ENCODE measurements at places on chromosomes 7 and 10.

DNA sequence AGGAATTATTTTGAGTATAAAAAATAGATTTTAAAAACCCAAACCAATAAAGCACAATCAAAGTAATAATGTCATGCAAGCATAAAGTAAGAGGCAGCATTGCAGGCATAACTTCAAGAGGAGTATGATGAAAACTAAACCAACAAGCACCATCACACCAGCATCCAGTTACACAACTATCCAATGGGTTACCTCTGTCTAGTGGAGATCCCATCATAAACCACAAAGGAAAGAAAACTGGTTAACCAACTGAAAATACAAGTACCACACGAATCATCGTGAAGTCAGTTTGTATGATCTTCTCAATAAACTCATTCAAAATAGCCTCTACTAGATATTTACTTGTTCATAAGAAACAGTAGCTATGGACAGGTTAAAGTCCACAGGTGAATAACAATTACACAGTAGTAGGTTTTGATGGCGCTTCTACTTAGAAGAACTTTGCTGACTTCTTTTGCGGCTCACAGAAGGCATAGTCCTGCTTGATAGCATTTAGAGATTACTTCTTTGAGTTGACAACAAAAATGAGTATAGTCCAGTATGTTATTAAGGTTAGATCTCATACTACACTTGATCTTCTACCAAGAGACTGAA is 116.6 kb downstream of the MICU1 start:
- no peak for DNase-seq

DNA sequence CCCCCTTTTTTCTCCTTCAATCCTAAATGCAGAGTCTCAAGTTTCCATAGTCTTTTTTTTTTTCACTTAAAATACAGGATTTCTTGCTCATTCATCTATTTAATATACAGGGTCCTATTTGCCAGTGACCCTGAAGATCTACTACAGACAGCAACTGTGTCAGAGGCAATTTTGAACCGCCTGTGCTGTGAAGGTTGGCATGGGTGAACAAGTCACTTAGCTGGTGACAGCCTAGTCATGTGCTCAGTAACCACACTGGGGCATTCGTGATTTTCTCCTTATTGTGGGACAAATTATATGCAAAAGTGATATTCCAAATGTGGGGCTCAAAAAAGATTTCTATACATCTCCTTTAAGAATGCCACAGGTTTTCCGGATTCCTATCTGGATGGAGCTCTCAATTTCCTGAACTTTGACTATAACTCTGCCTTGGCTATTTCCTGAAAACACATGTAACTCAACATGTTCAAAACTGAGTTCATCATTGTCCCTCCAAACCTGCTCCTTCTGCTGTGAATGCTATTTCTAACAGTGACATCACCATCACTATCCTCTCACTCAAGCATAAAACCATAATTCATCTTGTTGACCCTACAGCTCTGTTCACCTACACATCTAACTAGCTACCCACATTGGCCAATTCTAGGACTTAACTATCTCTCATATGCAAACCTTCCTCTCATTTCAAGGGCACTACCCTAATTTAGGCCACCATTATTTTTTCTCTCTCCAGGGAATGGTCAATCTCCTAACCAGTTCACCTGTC is 36.7 kb downstream of the CDK6 start:
- no peak for DNase-seq

DNA sequence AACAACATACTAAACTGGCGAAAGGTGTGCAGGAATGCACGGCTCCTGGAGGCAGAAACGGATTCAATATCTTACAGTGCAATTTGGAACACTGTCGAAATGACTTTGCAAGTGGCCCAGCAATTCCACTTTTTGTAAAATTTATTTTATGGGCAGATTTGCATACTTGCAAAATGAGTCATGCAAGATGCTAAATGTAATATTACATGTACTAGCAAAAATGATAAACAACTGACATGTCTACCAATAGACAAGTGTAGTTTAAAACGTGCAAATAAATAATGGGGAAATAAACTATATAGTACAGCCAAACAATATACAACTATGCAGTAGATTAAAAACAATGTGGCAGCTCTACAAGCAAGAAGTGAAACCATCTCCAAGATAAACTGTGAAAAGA is 97.7 kb downstream of the ARHGAP12 start:
- DNase-seq: no peak

- DNase-seq: no peak
These were observed 5.0 kb upstream of the WBP1L start for GRCh38 chr10:102738692-102739121.

GRCh38 chr7:104951546-104951945 is 62.5 kb upstream of the KMT2E start:
- DNase-seq: no peak

GRCh38 chr10:93945819-93946218 is 47.9 kb upstream of the PLCE1 start:
- DNase-seq: no peak

DNA sequence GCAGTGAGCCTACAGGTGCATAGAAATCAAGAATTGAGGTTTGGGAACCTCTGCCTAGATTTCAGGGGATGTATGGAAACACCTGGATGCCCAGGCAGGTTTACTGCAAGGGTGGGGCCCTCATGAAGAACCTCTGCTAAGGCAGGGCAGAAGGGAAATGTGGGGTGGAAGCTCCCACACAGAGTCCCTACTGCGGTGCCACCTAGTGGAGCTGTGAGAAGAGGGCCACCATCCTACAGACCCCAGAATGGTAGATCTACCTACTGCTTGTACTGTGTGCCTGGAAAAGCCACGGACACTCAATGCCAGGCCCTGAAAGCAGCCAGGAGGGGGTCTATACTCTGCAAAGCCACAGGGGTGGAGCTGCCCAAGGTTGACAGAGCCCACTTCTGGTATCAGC is 533.5 kb downstream of the GPAM start:
- no peak for DNase-seq

- no peak for DNase-seq
These were observed 6.9 kb upstream of the SH2B2 start for GRCh38 chr7:102279537-102280400.

DNA sequence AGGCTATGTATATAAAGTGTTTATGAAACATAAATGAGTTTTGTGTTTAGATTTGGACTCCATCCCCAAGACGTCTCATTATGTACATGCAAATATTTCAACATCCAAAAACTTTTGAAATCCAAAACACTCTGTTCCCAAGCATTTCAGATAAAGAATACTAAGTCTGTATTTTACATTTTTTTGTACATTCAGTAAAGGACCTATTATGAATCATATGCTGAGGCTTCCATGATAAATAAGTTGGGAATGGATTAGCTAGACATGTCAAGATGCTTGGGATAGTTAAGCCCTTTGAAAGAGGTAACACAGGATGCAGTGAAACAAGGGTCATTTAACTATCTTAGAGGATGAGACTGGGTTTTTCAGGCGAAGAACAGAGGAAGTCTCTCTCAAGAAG is 262.9 kb downstream of the SNX13 start:
- no peak for DNase-seq

GRCh38 chr10:104080762-104081161 is 4.9 kb downstream of the COL17A1 start:
- DNase-seq: no peak

DNA sequence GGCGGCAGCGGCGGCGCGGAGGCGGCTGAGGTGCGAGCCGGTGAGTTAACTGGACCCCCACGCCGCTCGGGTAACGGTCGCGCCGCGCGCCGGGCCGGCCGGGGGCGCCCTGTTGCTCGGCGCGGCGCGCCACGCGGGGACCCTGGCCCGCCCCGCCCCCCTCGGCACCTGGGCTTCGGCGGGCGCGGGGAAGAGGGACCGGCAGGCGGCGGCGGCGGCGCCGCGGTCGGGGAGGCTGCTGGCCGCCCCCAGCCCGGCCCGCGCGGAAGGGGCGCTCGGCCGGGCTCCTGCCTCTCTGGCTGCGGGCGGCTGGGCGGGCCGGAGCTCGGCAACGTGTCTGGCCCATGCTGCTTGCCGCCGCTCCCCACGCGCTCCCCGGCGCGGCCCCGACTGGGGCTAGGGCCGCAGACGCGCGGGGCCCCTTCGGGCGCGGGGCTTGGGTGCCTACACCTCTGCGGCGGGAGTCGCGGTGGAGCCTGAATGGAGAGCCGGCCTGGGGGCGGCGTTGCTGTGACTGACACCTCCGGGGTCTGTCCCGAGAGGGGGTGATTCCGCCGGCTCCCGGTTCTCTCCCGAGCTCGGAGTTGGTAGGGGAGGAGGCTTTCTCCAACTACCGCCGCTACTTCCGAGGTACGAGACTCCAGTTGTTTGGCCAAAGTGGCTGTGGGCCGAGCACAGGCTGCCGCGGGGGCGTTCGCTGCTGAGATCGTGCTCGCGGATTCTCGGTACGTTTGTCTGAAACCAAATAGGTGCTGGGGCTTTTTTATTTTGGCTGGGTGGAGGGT is 494 bp downstream of the PALS2 start:
- no peak for DNase-seq

GRCh38 chr7:57400531-57401155 is 49.3 kb upstream of the ZNF716 start:
- DNase-seq: no peak

DNA sequence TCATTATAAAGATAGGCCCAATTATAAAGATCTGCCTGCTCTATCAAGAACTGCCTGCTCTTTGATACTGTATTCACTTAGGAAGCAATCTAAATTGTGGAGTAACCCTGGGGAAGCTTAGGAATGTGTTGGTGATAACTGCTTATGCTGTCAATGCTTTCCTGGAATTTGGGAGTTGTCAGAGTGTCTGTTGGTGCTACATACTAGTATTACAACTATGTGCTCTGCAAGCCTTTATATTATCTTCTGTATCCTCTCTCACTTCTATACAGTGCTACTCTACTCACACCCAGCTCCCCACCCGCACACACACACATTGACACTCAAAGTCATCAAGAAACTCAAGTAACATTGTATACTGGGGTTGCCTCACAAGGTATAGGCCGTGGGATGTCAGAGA is 6.1 kb downstream of the ZNF277 start:
- DNase-seq: no peak

- no peak for DNase-seq
These were observed 35.3 kb upstream of the ADD3 start for GRCh38 chr10:109972372-109973001.

DNA sequence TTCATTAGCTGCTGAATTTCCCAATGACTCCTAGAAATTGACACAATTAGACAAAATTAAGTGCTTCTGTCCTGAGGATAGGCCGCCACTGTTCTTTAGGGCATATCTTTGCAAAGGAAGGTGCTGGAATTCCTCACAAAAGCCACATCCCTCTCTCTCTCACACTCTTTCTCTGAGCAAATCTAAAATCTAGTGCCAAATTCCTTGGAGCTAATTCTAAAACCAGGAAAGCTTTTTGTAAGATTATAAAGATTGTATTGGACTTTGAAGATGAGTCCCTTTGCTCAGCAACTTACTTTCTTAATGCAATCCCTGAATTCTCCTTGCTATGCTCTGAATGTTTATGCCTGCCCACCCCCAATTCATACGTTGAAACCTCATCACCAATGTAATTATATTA is 288.9 kb downstream of the KCNMA1 start:
- no peak for DNase-seq

- no peak for DNase-seq
These were observed 152.4 kb downstream of the ARID5B start for GRCh38 chr10:62053860-62054259.

DNA sequence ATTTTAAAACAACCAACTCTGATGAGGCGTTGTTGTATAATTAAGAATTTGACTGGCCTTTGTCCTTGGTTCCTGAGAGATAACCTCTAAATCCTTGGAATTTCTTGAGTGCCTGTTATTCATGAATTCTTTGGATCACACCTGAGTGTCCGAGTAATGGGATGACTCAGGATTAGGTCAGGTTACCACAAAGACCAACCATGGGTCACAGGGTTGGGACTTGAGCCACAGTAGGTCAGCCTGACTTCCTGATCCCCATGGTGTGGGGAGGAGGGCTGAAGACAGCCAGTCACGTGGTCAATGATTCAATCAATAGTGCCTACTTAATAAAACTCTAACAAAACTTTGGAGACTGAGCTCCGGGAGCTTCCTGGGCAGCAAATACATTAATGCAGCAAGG is 192.5 kb downstream of the GFRA1 start:
- DNase-seq: no peak

DNA sequence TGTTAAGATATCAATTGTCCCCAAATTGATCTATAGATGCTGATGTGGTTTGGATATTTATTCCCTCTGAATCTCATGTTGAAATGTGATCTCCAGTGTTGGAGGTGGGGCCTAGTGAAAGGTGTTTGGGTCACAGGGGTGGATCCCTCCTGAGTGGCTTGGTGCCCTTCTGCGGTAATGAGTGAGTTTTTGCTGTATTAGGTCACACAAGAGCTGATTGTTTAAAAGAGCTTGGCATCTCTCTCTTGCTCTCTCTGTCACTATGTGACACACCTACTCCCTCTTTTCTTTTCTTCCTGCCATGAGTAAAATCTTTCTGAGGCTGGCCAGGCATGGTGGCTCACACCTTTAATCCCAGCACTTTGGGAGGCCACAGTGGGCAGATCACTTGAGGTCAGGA is 98.2 kb upstream of the KAT6B start:
- DNase-seq: no peak

DNA sequence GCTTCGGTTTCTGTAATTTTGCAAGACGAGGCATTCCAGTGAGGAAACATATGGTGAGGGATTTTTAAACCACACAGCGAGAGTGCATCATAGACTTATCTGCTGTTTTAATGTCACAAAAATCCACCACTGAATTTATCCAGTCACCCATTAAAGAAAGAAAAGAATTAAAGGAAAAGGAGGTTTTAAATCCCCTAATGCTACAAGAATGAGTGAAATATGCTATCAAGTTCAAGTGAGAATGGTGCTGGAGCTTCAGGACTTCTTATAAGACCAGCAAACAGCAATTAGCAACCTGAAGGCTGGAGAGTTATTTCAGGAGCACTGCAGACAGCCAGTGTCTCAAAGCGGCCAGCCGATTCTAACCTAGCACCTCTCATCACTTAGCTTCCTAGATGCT is 439.1 kb upstream of the MGMT start:
- DNase-seq: no peak

DNA sequence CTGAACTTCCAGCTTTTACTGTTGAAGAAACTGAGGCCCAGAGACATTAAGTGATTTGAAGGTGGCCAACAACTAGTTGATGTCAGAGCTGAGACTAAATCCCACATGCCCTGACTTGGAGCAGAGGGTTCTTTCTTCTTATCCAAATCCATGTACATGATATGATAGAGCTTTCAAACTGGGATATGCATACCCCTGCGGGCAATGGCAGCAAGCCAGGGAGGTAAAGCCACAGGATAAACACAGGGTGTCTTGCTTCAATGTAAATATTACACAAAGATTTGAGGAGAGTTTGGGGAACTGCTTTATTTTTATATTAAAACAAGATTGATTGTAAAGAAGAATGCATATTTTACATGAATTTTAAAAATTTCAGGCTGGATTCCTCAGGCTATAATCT is 2.3 kb upstream of the LRRC72 start:
- DNase-seq: no peak

GRCh38 chr10:22624287-22624738 is 90.1 kb downstream of the PIP4K2A start:
- DNase-seq: no peak

DNA sequence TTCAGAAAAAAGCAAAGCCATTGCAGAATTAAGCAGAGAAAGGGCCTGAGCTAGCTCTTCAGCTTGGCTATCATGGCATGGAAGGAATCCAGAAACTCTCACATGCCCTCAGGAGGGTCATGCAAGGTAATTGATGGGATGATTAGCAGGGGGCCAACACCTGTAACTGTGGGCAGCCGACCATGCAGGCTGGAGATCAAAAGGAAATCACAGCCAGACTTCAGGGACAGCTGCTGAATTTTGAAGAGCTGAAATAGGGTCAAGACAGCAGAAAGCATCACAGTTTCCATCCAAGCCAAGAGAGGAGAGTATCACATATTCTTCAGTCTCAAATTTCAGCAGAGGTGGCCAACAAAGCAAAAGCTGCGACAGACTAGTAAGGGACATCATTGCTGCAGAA is 239.6 kb upstream of the STEAP1 start:
- DNase-seq: no peak
